Kidney epithelial cell (primary cell): ENCODE measurements at places on chromosomes 12 and 14.

DNA sequence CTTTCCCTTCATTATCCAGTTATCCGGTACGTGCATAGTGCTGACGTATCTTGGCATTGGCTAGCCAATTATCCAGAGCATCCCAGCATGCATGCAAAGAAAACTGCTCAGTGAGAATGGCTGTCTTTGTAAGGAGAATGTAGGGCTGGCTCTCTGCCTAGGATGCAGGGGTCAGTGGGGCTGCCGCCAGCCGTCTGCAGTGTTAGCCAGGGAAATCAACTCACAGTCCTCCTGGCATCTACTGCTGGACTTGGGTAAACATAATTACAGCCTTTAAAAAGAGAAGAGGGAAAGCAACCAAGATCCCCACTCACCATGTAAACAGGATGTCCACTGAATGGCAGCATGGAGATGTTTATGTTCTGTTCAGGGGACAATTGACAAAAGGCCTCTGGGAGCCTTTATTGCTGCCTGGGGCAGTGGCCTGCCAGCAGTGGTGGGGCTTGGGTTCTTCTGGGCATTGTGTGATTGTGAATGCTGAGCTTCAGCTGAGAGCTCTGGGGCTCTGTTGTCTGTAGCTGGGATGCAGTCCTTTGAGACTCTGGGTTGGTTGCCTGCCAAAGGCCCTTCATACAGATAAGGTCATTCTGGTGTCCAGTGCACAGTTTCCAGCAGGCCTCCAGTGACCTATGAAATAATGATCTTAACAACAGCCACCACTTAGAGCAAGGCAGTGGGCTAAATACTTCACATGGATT is 121.8 kb downstream of the TBC1D30 start:
- DNase-seq = no peak

- DNase-seq = peak; percentile 56
These were observed 39.4 kb upstream of the CSRNP2 start for GRCh38 chr12:51122844-51123243.

GRCh38 chr12:106953352-106954250 is 2.1 kb upstream of the TMEM263 start:
- DNase-seq = no peak

DNA sequence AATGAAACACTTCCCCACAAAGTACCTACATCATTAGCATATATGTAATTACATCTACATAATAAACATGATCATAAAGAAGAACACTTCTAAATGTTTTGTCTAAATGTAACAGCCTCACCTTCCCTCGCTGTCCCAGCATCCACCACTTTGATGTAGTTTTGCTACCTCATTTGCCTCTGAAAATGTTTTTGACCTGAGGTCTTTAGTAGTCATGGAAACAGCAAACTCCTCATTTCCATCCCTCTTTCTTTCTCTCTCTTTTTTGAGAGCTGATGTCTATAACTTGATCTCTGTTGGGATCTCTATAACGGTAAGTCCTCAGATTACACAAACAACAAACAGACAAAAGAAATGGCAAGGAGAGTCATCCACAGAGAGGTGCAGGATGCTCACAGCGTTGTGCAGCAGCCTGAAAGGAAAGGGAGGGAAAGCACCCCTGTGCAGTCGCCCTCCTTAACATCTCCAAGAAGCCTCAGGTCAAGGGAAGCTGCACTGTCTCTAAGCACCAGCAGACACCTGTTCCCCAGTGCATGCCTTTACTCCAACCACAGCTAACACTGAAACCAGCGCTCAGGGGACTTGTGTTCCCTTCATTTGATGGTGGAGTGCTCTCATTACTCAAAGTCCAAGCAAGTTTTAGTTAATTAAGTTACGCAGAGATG is 268.7 kb downstream of the TMEM132D start:
- no peak for DNase-seq

GRCh38 chr12:21604245-21605101 is at the start of gene GYS2:
Gene GYS2, minus strand, starts transcription at chr12:21604847. Its CDS starts 255 bp downstream, at chr12:21604592.
- no peak for DNase-seq

DNA sequence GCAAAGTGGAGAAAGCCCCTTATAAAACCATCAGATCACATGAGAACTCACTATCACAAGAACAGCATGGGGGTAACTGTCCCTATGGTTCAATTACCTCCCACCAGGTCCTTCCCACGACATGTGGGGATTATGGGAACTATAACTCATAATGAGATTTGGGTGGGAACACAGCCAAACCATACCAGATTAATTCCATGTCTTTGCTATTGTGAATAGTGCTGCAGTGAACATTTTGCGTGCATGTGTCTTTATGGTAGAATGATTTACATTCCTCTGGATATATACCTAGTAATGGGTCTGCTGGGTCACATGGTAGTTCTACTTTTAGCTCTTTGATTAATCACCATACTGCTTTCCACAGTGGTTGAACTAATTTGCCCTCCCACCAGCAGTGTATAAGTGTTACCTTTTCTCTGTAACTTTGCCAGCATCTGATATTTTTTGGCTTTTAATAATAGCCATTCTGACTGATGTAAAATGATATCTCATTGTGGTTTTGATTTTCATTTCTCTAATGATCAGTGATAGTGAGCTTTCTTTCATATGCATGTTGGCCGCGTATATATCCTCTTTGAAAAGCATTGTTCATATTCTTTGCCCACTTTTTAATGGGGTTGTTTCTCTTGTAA is 29.7 kb upstream of the SAV1 start:
- DNase-seq = no peak

DNA sequence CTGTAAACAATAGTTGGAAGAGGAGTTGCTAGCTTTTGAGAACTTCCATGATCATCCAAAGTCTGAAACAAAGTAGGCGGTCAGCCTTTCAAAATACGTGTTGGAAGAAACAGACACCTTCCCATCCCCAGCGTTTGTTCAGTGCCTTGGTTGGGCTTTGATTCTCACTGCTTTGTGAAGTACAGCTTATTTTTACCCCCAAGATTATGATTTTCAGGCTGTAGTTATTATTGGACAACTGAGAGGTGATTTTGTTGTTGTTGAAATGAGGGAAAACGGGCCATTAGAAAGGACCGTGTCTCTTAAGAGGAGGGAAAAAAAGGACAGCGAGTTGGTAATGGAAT is 921 bp upstream of the CEP83 start:
- DNase-seq = no peak

- DNase-seq = no peak
These were observed 202.1 kb upstream of the KITLG start for GRCh38 chr12:88782351-88782750.

DNA sequence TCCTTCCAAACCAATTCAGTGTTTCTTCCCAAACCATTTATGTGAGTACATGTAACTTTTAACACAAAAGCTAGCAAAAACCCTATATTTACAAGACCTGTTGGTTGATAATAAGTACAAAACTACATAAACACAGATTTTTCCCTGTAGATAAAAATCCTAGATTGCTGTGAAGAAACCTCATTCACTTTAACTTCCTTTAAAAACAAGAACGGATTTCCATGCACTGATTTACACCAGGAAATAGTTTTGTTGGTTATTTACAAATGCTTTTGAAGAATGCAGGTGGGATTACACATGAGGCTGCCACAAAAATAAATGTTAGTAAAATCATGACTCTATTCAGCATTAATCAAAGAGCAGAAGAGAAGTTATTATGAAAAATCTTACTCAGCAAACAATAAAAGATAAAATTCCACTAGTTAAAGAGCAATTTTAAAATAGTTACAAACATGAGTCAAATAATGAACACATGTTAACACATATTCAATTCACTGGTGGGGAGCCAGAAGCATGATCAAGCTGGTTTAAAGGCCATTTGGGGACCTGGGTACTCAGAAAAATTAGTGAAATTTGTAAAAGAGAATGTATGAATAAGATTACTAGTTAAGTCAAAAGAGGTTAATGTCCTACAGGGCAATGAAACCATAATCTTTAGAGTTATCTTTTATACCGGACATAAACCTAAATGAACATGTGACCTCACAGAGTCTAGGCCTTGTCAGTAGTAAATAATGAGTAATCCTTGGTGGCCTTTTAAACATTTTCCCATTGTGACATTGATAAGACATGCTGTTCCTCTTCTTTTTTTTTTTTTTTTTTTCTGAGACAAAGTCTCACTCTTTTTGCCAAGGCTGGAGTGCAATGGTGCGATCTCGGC is 79.9 kb downstream of the PHLDA1 start:
- DNase-seq = no peak

DNA sequence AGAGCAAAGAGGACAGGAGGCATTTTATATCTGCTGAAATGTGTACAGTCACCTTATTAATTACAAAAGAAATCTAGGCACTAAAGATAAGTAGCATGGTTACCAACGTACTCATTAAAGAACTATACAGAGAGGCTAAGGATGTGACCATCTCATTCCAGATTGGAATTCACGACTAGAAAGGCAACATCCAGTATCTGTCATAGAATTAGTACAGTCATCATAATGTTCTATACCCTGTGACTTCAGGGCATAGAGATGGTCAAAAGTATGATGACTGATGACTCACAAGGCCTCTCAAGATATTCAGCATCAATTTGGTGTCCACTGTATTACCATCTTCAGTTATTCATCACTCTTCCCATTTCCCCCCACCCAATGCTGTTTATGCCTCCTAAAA is 144.0 kb upstream of the PLEKHG7 start:
- no peak for DNase-seq

- DNase-seq = peak; percentile 19
These were observed 207.5 kb upstream of the PWP1 start for GRCh38 chr12:107477947-107478610.

DNA sequence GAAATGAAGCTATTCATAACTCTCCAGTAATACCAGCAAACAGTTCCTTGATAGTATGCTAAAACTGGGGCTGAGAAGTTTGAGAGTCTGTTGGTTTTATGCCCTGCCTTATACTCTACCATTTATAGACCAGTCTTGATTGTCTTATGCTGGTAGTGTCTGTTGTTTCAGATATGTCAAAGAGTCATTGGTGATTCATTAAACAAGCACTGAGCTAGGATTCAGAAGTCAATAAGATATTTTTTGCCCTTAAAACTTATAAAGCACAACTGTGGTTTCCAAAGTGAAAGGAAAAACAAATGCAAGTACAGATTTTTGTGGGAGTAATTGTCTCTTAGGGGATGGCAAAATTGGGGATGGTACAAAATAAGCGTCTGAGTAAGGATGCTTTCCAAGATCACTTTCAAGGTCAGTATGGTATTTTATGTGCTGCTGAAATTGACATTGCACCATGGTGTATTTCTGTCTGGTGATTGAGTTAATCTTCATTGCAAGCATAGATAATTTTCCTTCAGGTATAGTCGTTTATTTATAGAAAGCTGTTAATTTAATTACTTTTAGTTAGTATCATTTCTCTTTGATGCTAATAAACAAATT is 289.5 kb upstream of the E2F7 start:
- no peak for DNase-seq

DNA sequence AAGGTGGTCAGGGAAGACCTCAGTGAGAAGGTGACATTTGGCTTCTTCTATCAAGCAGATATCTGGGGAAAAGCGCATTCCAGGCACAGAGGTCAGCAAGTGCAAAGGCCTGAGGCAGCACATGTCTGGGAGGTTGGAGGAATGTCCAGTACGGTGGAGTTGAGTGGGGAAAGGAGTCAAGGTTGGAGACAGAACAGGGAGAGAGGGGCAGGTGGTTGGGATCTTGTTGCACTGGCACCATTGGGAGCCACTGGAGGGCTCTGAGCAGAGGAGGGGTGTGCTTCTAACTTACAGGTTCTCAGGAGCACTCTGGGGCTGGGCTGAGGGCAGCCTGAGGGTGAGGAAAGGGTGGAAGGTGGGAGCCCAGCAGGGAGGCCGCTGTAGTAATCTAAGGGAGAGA is 52.1 kb downstream of the EID3 start:
- no peak for DNase-seq

DNA sequence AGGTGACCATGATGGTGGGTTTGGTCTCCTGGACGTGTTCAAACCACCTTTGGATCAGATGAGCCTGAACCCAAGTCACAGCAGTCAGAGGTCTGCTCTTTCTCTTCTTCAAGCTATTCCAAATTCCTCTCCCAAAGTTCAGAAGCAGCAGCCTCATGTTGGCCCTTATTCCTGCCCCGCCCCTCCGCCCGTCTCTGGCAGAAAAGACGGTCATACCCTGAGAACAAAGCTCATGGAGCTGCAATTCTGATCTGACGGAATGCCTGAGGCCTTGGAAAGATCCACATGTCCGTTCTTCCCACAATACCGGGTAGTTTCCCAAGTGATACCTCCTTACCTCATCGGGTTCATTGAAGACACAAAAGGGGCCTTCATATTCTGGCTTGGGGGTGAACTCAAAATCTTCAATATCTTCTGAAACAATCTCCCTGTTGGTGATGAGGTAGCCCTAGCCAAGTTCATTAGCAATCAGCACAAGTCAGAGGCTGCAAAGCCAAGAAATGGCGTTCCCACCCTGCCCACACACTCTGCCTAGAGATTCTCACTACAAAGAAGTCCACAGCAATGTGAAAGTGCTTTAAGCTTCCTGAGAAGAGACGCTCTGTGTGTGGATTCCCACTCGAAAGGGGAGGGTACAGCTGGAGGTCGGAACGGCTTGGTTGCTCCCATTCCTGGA is 11.2 kb downstream of the POLE start:
- no peak for DNase-seq

GRCh38 chr12:7090222-7090998 is 1.8 kb downstream of the C1R start:
- DNase-seq = no peak

- no peak for DNase-seq
These were observed 3.6 kb upstream of the EML1 start for GRCh38 chr14:99789581-99789980.
